ENCODE measurements at places on chromosomes 16 and 17.
A peak's percentile ranks its signal among the peaks of the same experiment; 100 is the strongest.

- DNase-seq: no peak
Observed at GRCh38 chr17:66073384-66073783, 118.5 kb downstream of the CEP112 start.

DNA sequence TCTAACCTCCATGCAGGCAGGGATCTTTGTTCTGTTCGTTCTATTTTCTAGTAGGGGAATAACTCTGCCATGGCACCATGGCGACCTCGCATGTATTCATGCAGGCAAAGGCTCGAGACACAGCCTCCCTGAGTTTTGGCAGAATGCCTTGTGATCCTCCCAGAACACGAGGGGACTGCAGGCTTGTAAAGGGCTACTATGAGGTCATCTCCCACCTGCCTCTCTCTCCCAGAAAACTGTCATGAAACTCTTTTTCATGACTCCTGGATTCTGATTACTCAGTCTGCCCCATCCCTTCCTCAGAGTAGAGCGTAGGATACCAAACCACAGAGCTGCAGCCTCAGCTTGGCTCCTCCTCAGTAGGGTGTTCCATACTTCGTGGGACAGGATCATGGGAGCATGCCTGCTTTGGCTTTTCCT is 64.3 kb downstream of the IGF2BP1 start:
- peak; percentile 27 for DNase-seq

DNA sequence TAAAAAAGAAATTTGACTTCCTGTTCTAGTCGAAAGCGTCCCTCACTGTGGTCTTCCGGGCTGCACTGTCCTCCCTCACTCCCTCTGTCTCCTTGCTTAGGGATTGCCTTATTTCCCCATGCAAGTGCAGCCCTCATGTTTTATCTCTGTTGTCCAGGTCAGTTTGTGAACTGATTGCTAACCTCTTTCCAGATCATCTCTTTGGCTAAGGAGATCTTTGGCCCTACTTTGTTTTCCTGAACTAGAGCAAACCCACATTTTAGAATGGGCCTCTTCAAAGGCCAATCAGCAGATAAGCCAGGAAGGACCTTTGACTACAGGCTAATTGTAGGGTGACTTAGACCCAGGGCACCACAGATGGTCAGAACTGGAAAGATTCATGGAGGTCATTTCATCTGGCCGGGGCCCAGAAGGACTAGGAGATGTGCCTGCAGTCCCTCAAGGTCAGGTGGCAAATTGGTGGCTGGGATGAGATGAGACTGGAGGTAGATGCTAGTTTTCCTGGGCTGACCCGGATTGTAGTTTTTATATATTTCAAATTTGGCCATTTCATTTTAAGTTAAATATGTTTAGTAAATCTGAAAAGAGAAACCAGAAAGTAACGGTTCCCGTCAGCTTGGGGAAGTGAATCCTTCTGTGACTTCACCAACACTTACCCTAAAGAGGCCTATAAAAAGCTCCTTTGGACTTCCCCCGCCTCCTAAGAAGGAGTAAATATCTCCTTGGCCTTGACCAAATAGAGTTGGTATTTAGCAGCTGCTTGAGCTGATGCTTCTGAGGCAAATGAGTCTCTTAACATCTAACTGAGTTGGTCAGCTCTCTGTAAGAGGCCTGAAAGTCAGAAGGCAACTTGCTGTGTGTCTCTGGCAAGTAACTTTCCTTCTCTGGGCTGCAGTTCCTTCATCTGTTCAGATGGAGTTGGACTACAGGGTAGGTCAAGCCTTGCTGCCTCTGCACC is 6.2 kb upstream of the SLC25A19 start:
- no peak for DNase-seq

- DNase-seq: no peak
Observed at GRCh38 chr17:27417596-27418365, 38.5 kb upstream of the KSR1 start.

GRCh38 chr16:86836503-86837129 is 258.3 kb downstream of the FOXL1 start:
- peak; percentile 45 for DNase-seq

DNA sequence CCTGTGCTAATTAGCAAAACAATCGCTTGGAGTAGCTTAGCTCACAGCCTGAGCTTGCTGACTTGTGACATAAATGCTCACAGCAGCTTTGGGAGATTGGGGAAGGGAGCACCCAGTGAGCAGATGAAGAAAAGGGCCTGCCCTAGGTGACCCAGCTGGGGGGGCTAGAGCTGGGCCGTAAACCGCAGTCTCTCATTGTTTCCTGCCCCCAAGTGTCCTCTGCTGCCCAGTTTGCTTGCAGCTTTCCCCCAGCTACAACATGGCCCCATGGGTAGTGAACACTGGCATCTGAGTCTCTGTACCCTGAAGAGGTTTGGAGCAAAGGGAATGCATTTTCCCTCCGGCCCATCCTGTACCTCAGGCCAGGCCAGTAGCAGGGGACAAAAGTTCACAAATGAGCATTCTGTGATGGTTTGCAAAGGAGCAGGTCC is 349.4 kb downstream of the SLC39A11 start:
- no peak for DNase-seq

GRCh38 chr16:86509759-86510464 is 415 bp upstream of the FOXF1 start:
- DNase-seq: peak; percentile 57

DNA sequence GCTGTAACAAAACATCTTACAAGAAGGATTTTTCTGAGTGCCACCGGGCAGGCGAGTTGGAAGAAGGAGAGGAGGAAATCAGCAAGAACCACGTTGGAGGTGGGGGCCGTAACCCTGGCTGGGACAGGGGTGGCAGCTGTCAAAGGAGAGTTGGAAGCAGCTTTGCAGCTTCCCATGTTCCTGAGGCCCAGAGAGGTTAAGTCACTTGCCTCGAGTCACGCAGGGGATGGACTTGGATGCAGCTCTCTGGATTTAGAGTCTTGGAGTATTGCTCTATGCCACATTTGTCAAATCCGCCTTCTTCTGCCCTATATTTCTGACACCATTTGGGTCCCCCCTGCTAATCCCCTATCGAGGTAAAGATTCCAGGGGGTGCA is 83.0 kb upstream of the CIBAR2 start:
- no peak for DNase-seq

DNA sequence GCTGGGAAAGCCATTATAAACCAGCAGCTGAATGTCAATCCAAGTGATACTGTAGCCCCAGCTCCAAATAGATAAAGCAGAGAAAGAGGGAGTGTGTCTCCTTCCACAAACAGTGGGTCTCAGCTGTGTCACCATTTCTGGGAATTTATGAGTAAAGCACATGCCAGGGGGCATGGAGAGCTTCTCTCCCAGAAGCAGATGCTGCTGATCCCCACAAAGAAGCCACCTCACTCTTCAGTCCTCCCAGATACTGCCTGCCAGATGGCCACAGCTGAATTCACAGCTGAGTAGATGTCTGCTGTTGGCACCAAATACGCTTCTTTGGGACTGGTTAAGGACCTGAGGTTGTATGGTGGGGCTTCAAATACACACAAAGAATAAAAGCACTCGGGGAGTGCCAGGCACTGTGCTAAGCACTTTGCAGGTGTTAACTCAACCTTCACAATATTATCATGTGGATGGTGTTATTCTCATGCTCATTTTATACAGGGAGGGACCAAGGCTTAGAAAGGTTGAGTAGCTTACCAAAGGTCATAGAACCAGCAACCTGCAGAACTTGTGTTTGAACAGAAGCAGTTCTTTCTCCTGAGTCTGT is 298.3 kb downstream of the CDH11 start:
- no peak for DNase-seq

DNA sequence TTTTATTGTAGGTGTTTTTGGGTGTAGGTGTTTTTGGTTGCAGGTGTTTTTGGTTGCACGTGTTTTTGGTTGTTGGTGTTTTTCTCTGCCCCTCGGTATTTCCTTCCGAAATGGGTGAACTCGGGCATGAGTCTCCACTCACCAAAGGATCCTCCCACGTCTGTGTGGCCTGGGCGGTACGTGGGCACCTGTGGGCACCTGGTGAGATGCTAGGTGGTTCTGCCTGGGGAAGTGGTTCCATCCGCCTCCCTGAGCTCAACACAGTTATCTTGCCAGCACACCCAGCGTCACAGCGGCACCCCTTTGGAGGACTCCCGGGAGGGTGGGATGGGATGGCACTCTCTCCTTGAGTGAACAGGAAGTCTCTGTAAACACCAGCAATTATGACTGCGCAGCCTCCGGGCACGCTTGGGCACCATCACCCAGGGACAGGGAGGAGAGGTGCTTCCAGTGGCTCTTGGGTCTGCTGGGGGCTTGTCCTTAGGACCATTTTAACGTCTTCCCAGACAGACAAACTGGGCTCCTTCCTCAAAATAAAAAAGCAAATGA is 29.8 kb downstream of the COX4I1 start:
- no peak for DNase-seq

- peak; percentile 34 for DNase-seq
Observed at GRCh38 chr17:59165933-59166342, 10.4 kb downstream of the PRR11 start.

DNA sequence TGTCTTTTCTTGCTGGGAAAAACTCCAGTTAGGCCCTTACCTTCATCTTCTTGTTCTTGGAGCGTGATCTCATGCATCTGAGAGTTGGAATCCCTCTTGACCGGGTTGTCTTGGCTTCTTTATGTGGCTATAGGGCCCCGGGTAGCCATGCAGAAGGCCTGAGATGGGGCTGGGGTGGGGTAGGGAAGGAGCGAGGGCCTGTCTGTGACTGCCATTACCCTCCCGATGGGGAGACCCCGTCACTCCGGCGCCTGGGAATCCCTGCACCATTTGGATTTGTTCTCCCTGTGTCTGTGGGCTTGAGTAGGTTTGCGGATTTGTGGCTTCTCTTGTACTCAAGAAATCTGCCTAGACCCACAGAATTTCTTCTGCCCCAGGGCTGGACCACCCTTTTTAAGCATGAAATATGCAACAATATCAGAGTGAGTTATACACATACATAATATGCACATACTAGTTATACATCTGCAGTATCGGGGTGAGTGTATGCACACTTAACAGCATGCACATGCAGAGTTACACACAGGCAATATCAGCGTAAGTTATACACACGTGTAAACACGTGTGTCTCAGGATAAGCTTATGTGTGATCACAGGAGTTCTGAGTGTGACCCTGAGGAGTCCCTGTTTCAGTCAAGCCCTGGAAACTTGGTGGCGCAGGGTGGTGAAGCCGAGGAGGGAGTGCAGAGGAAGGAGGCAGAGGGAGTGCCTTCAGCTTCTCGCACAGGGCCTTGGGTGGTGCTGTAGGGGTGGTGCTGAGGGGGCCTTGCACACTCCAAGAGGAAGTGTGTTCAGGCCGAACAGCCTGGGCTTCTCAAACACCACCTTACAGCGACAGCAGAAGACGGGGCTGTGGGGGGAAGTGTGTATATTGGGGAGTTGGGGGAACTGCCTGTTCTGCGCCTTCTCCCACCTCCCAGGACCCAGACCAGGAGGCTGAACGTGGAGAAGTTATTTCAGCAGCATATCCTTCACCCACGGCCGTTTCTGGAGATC is 18.5 kb downstream of the CCDC42 start:
- no peak for DNase-seq

- no peak for DNase-seq
Observed at GRCh38 chr17:63189930-63190329, 223.9 kb downstream of the TANC2 start.

DNA sequence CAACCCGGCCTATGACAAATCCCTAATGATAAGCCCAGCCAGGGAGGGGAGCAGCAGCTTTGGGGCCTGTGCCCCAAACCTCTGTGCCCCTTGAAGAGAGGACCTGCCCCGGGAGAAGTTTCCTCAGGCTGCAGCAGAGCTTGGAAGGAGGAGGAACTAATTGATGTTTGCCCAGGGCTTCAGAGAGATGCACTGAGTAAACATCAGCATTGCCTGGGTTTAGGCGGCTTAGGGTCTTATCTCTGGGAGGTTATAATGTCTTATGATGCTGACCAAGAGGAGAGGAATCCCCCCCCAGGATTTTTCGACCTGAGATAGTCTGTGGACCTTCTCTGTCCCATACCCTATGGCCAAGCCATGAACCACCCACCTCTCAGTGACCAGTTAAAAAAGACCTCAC is 148.7 kb upstream of the SDK2 start:
- no peak for DNase-seq

DNA sequence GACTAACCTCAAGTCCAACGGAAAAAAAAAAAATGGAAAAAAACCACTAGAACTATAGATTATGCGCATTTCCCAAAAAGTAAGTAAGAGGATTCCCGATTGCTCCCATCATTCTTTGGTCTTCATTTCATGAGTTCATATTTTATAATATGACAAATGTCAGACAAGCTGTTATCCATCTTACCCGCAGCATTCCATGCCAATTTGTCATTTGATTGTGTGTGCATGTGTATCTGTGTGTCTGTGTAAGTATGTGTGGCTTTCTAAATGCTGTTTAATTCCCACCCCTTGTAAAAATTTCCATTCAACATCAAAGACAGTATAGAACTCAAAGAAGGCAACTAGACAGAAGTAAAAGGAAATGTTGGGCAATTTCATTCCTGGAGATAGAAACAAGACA is 434.1 kb downstream of the CDH11 start:
- DNase-seq: no peak

DNA sequence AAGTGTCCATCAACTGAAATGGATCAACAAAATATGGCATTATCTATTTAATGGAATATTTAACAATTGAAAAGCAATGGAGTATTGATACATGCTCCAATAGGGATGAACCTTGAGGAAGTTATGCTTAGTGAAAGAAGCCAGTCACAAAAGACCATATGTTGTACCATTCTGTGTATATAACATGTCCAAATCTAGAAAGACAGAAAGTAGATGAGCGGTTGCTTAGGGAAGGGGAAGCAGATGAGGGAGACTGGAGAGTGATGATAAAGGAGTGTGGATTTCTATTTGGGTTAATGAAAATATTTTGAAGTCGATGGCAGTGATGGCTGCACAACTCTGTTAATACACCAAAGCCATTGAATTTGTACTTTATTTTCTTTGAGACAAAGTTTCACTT is 8.5 kb upstream of the ERN1 start:
- DNase-seq: no peak

DNA sequence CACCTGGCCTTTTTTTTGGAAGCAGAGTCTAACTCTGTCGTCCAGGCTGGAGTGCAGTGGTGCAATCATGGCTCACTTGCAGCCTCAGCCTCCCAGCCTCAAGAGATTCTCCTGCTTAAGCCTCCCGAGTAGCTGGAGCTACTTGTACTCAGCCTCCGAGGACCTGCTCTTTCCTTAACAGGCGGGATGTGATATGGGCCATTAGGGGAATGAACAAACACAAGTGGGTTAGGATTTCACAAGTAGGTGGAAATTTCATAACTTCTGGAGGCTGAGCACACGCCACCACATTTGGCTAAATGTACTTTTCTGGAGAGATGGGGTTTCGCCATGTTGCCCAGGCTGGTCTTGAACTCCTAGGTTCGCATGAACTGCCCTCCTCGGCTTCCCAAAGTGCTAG is 4.1 kb downstream of the PAM16 start:
- no peak for DNase-seq

DNA sequence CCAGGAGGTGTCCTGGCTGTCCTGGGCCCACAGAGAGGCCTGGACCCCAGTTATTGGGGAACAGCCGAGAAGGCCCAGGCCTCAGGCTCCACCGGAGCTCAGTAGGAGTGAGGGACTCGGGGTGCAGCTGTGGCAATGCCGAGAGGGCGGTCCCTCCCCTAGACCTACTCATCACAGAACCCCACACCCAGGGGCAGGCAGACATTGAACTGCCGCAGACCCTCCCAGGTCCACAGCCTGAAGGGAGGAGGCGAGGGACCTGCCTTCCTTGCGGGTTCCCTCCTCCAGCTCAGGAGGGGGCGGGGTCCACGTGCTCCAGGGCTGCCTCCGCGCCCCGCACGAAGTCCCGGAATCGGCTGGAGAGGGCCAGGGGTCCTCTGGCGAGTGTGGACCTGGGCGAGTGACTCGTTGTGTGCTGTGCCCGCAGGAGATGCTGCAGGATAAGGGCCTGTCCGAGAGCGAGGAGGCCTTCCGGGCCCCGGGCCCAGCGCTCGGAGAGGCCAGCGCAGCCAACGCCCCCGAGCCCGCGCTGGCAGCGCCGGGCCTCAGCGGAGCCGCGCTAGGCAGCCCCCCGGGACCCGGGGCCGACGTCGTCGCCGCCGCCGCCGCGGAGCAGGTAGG is 3.9 kb downstream of the TBX4 start:
- no peak for DNase-seq

Data from H54 (cell line).